ENCODE measurements at places on chromosomes 4 and X. TPM values are rescaled to one million over a fixed set of nuclear protein-coding genes. Genes with fewer than 3 reads are reported as not detected.

- no peak for DNase-seq
These were observed 104.1 kb downstream of the FBXW7 start for GRCh38 chr4:152431784-152432183.

DNA sequence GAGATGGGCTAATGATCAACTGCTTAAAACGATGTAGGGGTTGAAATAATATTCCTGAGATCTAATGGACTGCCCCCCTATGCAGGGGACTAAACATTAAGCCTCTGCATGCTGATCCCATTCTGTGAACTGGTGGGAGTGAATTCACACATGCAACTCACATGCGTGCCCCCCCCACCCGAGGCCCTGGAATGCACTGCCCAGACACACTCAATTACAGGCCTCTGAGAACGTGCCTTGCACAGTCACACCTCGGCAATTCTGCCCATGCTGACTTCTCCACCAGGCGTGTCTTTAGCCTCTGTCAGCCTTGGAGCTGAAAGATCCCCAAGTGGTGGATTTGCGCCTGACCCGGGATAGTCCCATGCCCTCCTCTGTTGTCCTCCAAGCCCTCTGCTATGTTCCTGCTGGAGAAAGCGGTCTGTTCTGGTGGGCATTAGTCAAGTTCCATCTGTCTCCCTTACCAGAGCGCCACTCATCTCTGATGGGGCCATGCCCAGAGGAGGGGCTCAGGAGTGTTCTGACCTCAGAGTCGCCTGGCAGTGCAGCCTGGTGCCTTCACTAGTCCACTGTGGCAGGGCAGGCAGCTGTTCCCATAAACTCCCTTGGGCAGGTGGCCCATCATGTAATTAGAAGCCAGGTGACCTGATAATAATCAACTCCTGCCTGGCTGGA, 86.5 kb downstream of the DRD5 start:
- no peak for DNase-seq

- DNase-seq: no peak
These were observed 59.8 kb upstream of the RELL1 start for GRCh38 chr4:37745946-37746345.

DNA sequence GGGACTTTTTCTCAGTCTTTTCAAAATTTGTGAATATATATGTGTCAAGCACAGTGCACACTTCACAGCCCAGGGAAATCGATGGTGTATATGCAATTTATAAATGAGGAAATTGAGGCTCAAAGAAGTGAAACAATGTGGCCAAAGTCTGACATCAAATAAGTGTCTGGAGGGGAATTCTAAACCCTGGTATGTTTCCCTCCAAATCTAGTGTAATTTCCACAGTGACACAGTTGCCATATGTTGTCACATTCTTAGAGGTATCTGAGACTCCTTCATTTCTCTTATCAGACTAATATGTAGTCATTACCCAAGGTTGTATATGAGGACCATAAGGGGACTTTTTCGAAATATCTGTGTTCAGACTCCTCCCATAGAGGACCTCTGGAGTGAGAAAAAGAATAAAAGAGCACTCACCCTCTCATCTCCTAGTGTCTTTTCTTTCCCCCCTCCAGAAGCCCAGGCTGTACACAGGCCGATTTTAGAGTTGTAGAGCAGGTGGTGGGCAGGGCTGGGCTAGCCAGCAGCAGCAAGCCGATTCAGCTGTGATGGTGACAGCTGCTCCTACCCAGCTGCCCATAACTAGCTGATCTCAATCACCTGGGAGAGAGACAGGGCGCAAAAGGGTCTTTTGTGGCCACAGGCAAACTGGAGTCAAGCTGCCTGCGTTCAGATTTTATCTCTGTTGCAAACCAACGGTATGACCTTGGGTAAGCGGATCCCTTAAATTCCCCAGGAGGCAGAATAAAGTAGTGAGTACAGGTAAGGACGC, 55.1 kb downstream of the CLCN5 start:
- no peak for DNase-seq

ATG4A gene
- total RNA-seq: 8.3 TPM

SPANXA1 gene
- total RNA-seq: not detected

TBCK gene
- total RNA-seq: 65.1 TPM
